Colonic mucosa (tissue), 4 donors: ENCODE measurements at places on chromosomes 4 and X. TPM values are rescaled to one million over a fixed set of nuclear protein-coding genes. Genes with fewer than 3 reads are reported as not detected.

DNA sequence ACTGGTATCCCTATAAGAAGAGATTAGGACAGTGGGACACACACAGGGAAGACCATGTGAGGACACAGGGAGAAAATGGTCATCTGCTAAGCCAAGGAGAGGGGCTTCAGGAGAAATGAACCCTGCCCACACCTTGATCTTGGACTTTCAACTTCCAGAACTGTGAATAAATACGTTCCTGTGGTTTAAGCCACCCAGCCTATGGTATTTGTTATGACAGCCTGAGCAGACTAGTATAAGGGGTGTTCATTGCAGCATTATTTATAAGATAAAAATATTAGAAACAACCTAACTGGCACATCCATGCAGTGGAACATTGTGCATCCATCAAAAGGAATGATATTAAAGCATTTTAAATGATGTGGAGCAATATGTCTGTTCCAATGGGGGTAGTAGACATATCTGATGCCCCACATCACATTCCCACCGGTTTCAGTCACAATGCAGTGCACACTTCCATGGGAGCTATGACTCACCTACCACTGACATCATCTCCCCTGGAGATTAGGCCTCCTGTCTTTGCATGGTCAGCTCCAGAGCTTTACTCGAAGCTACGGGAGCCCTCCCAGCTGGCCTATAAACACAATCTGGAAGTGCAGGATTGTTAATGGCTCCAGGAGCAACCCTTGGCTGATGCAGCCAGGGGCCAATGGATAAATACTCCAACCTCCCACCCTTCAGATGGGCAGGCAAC, 38.9 kb upstream of the MAMLD1 start:
- DNase-seq, result no peak

Gene PNMA3
- total RNA-seq, result 0.21 TPM

DNA sequence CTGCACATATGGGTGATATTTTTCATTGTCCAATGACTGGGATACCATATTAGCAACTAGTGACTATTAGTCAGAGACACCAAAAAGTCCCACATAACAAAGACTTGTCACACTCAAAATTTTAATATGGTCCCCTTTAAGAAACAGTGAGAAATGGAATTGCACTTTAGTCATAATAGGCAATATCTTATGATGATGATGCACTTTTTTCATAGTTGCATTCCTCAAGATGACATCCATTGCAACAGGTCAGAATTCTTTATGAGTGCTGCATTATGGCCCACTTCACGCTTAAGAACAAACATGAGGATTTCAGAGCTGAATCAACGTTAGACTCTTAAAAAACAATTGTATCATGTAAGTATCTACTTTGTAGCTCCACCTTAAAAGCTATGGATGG, 608.4 kb upstream of the HTR2C start:
- no peak for DNase-seq

DNA sequence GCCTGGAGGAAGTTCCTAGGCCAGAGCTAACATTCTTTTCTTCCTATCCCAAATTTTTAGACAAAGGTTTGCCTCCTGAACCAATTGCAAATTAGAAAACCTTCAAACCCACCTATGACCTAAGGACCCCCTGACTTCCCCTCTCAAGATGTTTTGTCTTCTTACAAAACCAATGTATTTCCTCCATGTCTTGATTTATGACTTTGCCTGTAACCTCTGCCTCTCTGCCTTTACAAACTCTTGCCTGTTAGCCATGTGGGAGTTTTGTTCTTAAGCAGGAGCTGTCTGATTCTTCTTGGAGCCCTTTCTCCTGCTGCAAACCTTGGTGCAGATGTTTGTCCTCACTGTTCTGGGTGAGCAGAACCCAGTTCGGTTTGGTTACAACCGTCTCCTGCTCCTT, 222.3 kb upstream of the BOD1L1 start:
- DNase-seq, result no peak

Gene KDR
- 3.4 TPM for total RNA-seq

- DNase-seq, result peak; percentile 65
Measured at GRCh38 chr4:173121076-173121561, 47.5 kb upstream of the GALNT7 start.

DNA sequence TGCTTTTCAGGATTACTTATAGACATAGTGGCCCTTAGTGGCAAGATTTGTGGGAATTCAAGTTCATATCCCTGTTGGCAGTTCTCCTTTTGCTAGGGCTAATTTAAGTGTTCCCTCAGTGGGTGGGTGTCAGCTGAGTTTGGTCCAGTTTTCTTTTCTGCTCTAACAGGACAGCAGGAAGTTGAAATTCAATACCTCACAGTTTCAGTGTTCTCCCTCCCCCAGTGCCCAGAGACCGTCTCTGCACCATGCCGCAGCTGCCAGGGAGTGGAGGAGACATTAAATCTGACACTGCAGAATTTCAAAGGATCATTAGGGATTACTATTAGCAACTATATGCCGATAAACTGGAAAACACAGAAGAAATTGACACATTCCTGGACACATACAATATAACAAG, 50.7 kb downstream of the UBE2NL start:
- no peak for DNase-seq

DNA sequence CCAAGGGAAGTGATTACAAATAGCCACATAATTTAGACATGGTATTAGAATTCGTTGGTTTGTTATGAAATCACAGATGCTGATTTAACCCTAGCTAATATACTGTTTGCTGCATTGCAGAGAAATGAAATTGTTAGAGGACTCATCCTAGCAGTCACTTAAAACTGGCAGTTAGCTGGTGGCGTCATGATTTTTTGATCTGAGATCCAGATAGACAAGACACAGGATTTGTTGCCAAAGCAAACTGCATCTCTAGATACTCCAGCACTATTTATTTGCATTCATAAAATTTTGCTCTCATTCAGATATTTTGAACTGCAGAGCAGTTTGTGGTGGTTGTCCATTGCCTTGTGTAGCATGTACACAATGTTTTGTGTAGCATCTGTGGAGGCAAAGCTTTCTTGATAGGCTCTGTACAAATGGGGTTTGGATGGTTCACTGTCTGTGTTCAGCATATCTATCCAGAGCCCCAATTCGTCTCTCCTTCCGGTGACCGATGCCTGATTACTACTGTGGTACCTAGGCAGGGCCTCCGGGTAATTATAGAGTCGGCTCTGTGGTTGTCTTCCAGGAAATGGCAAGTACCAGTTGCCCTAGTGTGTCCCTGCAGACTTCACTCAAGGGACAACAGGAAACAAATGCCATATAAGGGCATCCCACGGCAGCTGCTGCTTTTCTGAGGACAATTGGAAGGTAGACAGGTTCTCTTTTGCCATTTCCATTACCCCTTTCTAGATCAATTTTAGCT, 30.1 kb upstream of the SPARCL1 start:
- no peak for DNase-seq

Gene TCEAL2
- total RNA-seq, result 1.9 TPM

GRCh38 chrX:37357436-37357835, 8.3 kb downstream of the PRRG1 start:
- DNase-seq, result no peak

GRCh38 chr4:98657531-98658286, 702 bp downstream of the TSPAN5 start:
- peak; percentile 43 for DNase-seq

Gene QRFPR
- total RNA-seq, result not detected

Gene RASGEF1B
- total RNA-seq, result 7.8 TPM

Gene CFI
- total RNA-seq, result 6.8 TPM

DNA sequence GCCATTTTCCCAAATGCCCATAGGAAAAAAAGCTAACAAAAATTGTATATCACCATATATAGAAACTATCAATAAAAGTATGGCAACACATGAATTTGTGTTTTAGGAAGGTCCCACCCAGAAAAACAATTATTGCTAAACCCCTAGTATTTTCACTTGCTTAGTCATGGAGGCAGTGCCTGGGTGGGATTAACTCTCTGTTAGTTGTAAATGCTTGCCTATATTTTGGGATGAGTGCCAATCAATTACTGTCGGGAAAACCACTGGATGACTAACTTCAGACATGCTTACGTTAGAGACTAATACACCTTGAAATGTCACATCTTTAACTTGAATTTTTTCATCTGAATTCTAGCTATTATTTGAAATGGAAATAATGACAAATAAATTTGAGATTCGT, 33.9 kb downstream of the TMPRSS11A start:
- DNase-seq, result no peak

Gene SHROOM2
- total RNA-seq, result 3.9 TPM

DNA sequence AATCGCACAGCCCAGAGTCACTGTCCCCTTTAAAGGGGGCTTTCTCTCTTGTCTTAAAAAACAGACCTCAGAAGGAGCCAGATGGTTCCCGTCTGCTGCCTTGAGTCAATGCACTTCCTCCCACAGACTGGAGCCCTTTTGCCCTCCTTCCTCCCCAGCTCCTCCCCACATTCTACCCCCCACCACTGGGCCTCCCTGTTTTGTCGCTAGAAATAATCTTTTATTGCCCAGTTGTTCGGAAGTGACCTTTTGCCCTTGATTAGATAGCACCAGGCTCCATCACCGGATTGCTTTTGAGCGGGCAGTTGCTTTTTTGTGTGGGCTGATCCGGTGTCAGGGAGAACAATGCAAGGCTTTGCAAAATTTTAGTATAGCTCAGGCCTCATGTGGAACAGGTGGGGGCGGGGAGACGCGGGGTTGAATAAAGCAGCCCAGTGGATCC, 47.7 kb downstream of the SPRY1 start:
- peak; percentile 63 for DNase-seq

- no peak for DNase-seq
Measured at GRCh38 chrX:154436374-154436982, 476 bp upstream of the GDI1 start.

Gene ADRA2C
- total RNA-seq, result 0.61 TPM
